NCI-H1105 (cell line): ENCODE measurements at places on chromosomes 7 and 10.

- no peak for DNase-seq
Observed at GRCh38 chr10:68756766-68757165, 35.7 kb downstream of the CCAR1 start.

- no peak for DNase-seq
Observed at GRCh38 chr10:84172467-84173356, 889 bp upstream of the GPR15LG start.

DNA sequence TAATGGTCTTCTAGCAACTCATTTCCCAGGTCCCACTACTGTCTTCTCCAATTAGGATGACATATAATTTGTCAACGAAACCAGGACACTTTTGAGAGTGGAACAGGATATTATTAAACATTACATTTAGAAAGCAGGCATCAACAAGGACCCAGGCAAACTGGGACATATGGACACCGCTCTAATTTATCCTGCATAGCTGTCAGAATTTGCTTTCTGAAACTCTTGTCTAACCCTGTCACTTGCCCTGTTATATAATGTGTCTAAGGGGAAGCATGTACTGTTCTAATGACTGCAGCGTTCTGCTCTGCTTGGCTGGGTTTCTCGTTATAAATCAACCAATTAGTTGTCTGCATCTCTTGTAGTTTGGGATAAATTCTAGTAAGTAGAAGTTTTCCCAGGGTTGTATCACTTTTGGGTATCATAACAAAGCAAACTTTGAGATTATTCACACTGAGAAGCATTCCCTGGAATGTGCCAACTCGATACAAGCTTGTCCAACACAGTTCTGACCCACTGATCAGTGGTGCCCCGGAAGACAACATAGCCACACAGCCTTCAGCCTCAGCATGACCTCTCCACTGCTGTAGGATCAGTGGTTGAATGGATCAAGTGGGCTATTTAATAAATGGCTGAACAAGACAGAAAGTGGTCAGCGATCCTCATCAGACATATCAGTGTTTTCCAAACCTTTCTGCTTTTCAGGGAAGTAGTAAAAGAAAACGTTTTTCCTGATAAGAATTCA is 228.1 kb downstream of the KIF20B start:
- no peak for DNase-seq

- DNase-seq = no peak
Observed at GRCh38 chr10:86798611-86799010, 42.2 kb downstream of the BMPR1A start.

DNA sequence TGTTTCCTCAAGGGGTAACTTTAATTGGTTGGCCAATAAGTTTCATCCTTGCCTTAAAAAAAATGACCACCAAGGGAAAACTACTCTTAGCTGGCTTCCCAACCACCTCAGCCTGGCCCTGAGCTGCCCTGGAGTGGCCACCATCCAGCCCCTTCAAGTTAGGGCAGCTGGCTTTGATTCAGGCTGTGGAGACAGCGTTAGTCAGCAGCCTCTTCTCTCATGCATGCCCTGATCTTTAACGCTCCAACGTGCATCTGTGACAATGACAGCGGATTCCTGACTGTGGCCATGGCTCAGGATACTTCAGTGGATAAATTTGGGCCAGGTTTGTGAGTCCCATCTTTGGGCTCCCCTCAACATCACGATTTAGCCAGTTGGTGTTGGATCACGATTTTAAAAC is 111.6 kb downstream of the RBM20 start:
- no peak for DNase-seq

GRCh38 chr10:100744987-100745881 is at the start of gene PAX2:
PAX2 (plus strand) TSS chr10:100745582; CDS start chr10:100746261, 679 bp downstream.
- DNase-seq = no peak

DNA sequence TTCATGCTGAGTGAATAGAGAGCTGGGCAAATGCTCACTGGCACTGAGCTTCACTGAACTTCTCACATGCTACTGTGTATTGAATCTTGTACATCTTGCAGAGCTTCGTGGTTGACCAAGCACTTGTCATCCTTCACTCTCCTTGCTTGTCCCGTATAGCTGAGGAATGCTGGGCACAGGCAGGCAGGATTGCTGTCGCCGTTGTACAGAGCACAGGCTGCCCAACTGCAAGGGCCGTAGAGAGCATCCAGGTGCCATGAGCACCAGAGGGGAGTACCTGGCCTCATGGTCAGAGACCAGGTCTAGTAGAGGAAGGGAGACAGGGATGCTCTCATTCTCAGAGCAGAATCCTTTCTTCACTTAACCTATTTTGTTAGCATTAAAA is 99.8 kb upstream of the RET start:
- DNase-seq = no peak

DNA sequence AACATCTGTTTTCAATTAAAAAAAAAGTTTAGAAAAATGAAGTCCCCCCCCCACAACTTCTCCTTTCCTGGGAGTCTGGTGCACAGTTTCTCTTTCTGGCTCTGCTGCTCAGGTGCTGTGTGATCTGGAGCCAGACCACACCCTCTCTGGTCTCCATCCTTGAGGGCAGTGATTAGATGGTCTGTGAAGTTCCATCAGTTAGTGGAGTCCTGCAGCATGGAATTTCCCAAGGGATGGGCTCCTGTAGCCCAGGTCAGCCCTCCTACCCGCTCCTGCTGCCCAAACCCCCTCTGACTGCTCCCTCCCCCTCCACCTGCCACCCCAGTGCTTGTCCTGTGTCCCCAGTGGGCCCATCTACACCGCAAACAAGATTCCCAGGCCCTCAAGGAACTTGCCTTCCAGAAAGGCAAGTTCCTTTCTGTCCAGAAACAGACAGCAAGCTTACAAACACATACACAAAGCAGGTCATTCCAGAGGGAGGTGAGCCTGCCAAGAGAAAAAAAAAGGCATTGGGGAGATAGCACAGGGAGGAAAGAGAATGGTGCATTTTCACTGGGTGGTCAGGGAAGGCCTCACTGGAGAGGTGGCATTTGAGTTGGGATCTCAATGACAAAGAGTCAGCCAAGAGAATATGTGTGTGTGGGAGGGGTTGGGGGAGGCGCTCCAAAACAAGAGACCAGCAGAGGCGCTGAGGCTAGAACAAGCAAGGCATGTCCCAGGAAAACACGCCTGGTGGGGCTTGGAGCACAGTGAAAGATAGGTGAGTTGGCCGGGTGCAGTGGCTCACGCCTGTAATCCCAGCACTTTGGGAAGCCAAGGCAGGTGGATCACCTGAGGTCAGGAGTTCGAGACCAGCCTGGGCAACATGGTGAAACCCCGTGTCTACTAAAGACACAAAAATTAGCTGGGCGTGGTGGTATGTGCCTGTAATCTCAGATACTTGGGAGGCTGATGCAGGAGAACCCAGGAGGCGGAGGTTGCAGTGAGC is 49.5 kb upstream of the SLC29A3 start:
- DNase-seq = no peak
